Pancreas (tissue), 10 donors: ENCODE measurements at places on chromosomes 1 and 21. TPM values are rescaled to one million over a fixed set of nuclear protein-coding genes. Genes with fewer than 3 reads are reported as not detected.

- H3K36me3 ChIP-seq = no peaks in the 10 kb centered on the region
- no peaks in the 10 kb centered on the region for H3K27me3 ChIP-seq
- no peaks in the 10 kb centered on the region for H3K4me1 ChIP-seq
- no peak overlapping the region for H3K4me3 ChIP-seq
- H3K27ac ChIP-seq = no peak overlapping the region
- DNase-seq = no peak
These were observed 47.3 kb downstream of the DISP3 start for GRCh38 chr1:11526071-11526895.

- H3K27me3 ChIP-seq = peaks cover 92% of the 10 kb centered on the region
- H3K27ac ChIP-seq = no peak overlapping the region
- no peaks in the 10 kb centered on the region for H3K36me3 ChIP-seq
- H3K4me1 ChIP-seq = peaks cover 4% of the 10 kb centered on the region
- H3K4me3 ChIP-seq = no peak overlapping the region
These were observed 1.0 kb upstream of the DMRTA2 start for GRCh38 chr1:50424045-50424883.

DNA sequence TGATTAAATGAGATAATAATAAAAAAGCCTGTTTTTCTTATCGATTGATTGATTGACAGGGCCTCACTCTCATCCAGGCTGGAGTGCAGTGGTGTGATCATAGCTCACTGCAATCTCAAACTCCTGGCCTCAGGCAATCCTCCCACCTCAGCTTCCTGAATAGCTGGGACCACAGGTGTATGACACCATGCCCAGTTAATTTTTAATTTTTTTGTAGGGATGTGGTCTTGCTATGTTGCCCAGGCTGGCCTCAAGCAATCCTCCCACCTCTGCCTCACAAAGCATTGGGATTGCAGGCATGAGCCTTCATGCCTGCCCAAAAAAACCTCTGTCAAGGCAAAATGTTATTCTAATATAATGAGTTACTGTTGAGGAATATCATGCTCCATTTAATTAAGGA is 346.4 kb upstream of the DAB1 start:
- H3K4me3 ChIP-seq = no peak overlapping the region
- H3K4me1 ChIP-seq = no peaks in the 10 kb centered on the region
- H3K27me3 ChIP-seq = no peaks in the 10 kb centered on the region
- no peak overlapping the region for H3K27ac ChIP-seq
- DNase-seq = no peak

DNA sequence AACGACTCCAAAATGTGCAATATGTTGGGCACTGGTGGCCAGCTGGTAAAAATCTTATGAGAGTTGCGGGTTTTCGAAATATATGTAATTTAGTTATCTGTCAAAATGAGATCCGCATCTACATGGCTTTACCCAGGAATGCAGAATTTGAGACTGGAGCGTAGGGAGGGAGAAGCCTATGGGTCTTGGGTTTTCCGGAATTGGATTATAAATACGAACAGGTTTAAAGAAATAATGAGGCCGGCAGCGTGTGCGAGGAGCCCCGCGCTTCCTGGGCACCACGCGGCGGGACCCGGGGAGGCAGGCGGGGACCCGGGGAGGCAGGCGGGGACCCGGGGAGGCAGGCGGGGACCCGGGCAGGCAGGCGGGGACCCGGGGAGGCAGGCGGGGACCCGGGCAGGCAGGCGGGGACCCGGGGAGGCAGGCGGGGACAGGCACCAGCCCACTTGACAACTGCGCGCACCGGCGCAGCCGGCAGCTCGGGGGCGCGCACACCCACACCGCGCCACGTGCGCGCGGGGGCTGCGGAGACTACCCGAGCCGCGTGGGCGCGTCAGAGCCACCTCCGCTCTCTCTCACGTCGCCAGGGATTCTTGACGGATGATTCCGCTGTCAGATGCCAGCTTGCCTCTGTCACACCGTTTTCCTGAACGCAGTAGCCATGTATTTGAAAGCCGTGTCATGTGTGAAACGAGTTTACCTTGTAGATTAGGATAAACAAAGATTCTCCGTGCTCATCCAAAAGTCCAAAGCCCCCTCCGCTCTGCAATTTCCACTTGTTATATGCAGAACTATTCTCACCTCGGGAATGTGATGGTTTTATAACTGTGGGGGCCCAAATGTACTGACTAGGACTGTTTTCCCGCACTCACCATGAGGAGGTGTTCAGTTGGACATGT is 54.3 kb upstream of the HNRNPU start:
- DNase-seq = peak; percentile 78
- H3K27me3 ChIP-seq = no peaks in the 10 kb centered on the region
- H3K27ac ChIP-seq = no peak overlapping the region
- H3K4me3 ChIP-seq = peak overlapping the region; percentile 53
- H3K36me3 ChIP-seq = no peaks in the 10 kb centered on the region

DNA sequence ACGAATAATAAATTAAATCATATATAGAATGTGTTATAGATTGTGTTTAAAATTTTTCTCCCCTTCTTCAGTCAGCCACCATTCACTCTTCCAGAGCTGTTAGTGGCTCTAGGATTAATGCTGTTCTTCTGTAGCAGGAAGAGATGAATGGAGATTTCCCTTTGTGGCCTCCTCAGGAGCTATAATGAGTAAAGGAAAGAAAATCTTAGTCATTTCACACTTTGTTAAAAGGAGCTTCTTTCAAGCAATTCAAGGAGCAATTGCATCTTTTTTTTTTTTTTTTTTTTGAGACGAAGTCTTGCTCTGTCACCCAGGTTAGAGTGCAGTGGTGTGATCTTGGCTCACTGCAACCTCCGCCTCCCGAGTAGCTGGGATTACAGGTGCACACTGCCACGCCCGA is 23.7 kb upstream of the TMCO2 start:
- H3K4me3 ChIP-seq = no peak overlapping the region
- H3K36me3 ChIP-seq = no peaks in the 10 kb centered on the region
- H3K27me3 ChIP-seq = no peaks in the 10 kb centered on the region
- no peak for DNase-seq
- H3K4me1 ChIP-seq = no peaks in the 10 kb centered on the region

- H3K27ac ChIP-seq = no peak overlapping the region
- H3K27me3 ChIP-seq = no peaks in the 10 kb centered on the region
- DNase-seq = no peak
- no peaks in the 10 kb centered on the region for H3K36me3 ChIP-seq
- no peaks in the 10 kb centered on the region for H3K4me1 ChIP-seq
These were observed 108.8 kb upstream of the ARTN start for GRCh38 chr1:43824795-43825194.

- no peaks in the 10 kb centered on the region for H3K27me3 ChIP-seq
- no peak for DNase-seq
- H3K4me3 ChIP-seq = no peak overlapping the region
- no peak overlapping the region for H3K27ac ChIP-seq
- peaks cover 4% of the 10 kb centered on the region for H3K4me1 ChIP-seq
These were observed 65.2 kb downstream of the SYT2 start for GRCh38 chr1:202645097-202645476.

GRCh38 chr1:161915051-161915503 is 108.6 kb downstream of the OLFML2B start:
- DNase-seq = no peak
- H3K4me1 ChIP-seq = no peaks in the 10 kb centered on the region
- H3K27me3 ChIP-seq = no peaks in the 10 kb centered on the region
- H3K4me3 ChIP-seq = no peak overlapping the region

- H3K27ac ChIP-seq = no peak overlapping the region
- no peaks in the 10 kb centered on the region for H3K27me3 ChIP-seq
- H3K4me3 ChIP-seq = no peak overlapping the region
These were observed 7.4 kb downstream of the SCAF4 start for GRCh38 chr21:31724552-31724951.

GRCh38 chr1:23575226-23575810 is 16.0 kb upstream of the ID3 start:
- H3K36me3 ChIP-seq = no peaks in the 10 kb centered on the region
- no peaks in the 10 kb centered on the region for H3K27me3 ChIP-seq
- no peaks in the 10 kb centered on the region for H3K4me1 ChIP-seq
- no peak for DNase-seq

- H3K27ac ChIP-seq = no peak overlapping the region
- no peaks in the 10 kb centered on the region for H3K36me3 ChIP-seq
- H3K4me1 ChIP-seq = peaks cover 7% of the 10 kb centered on the region
- no peak for DNase-seq
- H3K4me3 ChIP-seq = no peak overlapping the region
These were observed 56.4 kb downstream of the ADAMTS1 start for GRCh38 chr21:26788790-26789189.

- peaks cover 7% of the 10 kb centered on the region for H3K4me1 ChIP-seq
- H3K4me3 ChIP-seq = no peak overlapping the region
- no peaks in the 10 kb centered on the region for H3K36me3 ChIP-seq
- H3K27ac ChIP-seq = no peak overlapping the region
These were observed 4.4 kb upstream of the CAPN2 start for GRCh38 chr1:223708001-223708359.

- DNase-seq = no peak
- no peaks in the 10 kb centered on the region for H3K36me3 ChIP-seq
- no peak overlapping the region for H3K27ac ChIP-seq
- H3K4me1 ChIP-seq = no peaks in the 10 kb centered on the region
- H3K4me3 ChIP-seq = no peak overlapping the region
- no peaks in the 10 kb centered on the region for H3K27me3 ChIP-seq
These were observed 256.0 kb upstream of the LYPLAL1 start for GRCh38 chr1:218917656-218918055.

- no peaks in the 10 kb centered on the region for H3K36me3 ChIP-seq
- no peak for DNase-seq
- no peak overlapping the region for H3K4me3 ChIP-seq
- H3K27me3 ChIP-seq = no peaks in the 10 kb centered on the region
These were observed 52.2 kb upstream of the GRHL3 start for GRCh38 chr1:24266998-24267397.

DNA sequence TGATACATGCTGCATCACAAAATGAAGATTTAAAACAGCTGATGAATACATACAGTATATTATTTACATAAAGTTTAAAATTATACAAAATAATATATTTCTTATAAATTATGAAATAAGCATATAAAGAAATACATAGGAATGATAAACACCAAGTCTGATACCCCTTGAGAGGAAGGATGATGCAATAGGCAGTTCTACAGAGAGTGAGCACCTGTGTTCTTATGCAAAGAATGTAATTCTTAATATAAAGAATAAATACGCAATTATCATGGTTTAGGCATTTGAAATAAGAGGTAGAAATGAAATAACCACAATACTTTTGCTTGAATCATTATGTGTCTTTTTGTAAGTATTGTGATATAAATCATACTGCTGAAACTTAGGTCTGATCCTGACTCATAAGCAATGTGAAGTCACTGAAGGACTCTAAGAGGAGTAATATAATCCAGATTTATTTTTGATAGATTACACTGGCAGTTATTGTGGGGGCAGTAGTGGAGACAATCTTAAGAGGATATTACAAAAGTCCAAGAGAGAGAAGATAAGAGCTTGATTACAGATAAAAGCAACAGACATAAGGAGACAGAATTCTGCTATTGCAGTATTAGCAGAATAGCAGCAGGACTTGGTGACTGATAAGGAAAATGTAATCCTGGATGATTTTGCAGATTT is 39.0 kb downstream of the TTLL7 start:
- no peak for DNase-seq
- H3K4me3 ChIP-seq = no peak overlapping the region
- H3K4me1 ChIP-seq = no peaks in the 10 kb centered on the region
- no peaks in the 10 kb centered on the region for H3K36me3 ChIP-seq

GRCh38 chr1:27719286-27720251 is 6.2 kb upstream of the FAM76A start:
- H3K36me3 ChIP-seq = no peaks in the 10 kb centered on the region
- H3K27me3 ChIP-seq = no peaks in the 10 kb centered on the region
- H3K4me1 ChIP-seq = peaks cover 5% of the 10 kb centered on the region

DNA sequence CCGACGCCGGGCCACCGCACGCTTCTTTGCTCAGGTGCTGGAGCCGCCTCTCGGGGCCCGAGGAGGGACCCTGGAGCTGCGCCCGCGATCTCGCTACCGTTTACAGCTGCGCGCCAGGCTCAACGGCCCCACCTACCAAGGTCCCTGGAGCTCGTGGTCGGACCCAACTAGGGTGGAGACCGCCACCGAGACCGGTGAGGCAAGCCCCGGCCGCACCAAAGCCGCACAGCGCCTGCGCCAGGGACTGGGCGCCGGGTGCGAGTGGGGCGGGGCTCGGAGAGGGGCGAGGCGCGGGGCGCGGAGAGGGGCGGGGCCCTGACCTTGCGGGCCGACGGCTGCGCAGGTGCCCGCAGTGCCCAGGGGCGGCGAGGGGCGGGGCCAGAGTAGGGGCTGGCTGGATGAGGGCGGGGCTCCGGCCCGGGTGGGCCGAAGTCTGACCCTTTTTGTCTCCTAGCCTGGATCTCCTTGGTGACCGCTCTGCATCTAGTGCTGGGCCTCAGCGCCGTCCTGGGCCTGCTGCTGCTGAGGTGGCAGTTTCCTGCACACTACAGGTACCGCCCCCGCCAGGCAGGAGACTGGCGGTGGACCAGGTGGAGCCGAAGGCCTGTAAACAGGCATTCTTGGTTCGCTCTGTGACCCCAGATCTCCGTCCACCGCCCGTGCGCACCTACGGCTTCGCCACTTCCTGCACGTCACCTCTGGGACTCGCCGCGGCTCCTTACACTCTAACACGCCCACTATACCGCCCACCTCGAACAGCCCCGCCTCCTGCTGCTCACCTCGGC is 9.8 kb upstream of the CDC20 start:
- peak overlapping the region; percentile 100 for H3K27ac ChIP-seq
- no peaks in the 10 kb centered on the region for H3K36me3 ChIP-seq
- peak overlapping the region; percentile 39 for H3K4me3 ChIP-seq

- H3K4me1 ChIP-seq = no peaks in the 10 kb centered on the region
- H3K27me3 ChIP-seq = no peaks in the 10 kb centered on the region
- DNase-seq = no peak
- no peak overlapping the region for H3K27ac ChIP-seq
- H3K4me3 ChIP-seq = no peak overlapping the region
These were observed 9.9 kb downstream of the SNRPE start for GRCh38 chr1:203871114-203871880.

GRCh38 chr1:115701090-115701489 is 59.3 kb downstream of the VANGL1 start:
- no peak overlapping the region for H3K27ac ChIP-seq
- DNase-seq = no peak
- H3K4me1 ChIP-seq = no peaks in the 10 kb centered on the region
- no peak overlapping the region for H3K4me3 ChIP-seq
- H3K27me3 ChIP-seq = no peaks in the 10 kb centered on the region
- no peaks in the 10 kb centered on the region for H3K36me3 ChIP-seq

Gene NPHP4
- 9.7 TPM for polyA plus RNA-seq

Gene PTAFR
- polyA plus RNA-seq = 1.0 TPM

Gene PERM1
- polyA plus RNA-seq = 0.15 TPM

Gene HYI
- 235 TPM for polyA plus RNA-seq

Gene TNFRSF9
- not detected for polyA plus RNA-seq

Gene BEND5
- 16.2 TPM for polyA plus RNA-seq

Gene GBP2
- polyA plus RNA-seq = 13.5 TPM

Gene GBP6
- polyA plus RNA-seq = 0.05 TPM

Gene LCE2A
- not detected for polyA plus RNA-seq

Gene TRIM67
- polyA plus RNA-seq = 0.08 TPM

Gene DFFA
- polyA plus RNA-seq = 6.9 TPM
